ENCODE measurements at places on chromosomes 7 and 10. TPM values are rescaled to one million over a fixed set of nuclear protein-coding genes. Genes with fewer than 3 reads are reported as not detected.

DNA sequence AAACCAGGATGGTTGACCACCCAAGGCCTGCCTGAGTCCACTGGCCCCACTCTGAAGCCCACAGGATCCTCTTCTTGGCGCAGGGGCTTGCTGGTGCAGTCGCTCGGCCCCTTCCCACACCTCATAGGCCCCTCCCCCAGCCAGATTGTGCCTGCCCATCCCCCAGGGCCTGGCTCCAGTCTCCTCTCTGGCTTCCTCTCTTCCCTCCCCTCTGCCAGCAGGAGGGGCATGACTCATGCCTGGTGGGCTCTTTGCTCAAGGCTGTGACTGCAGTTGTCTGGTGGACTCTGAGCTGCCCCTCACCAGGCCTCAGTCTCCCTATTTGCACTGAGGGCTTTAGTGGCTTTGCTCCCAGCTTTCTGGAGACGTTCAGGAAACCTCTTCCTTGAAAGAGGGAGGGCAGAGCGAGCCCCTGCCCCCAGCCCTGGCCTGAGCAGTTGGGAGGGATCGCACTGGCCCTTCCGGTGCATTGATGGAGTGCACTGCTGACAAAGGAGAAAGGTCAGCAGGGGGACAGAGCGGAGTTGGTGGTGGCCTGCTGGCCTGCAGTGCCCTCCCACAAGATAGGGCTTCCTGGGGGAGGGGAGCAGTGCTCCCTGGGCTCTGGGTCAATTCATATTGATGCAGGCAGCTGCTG, 60.7 kb downstream of the ZMIZ1 start:
- H3K36me3 ChIP-seq: peaks cover 33% of the 10 kb centered on the region
- H3K4me3 ChIP-seq: no peak overlapping the region
- DNase-seq: peak; percentile 67
- peaks cover 87% of the 10 kb centered on the region for H3K4me1 ChIP-seq
- no peaks in the 10 kb centered on the region for H3K27me3 ChIP-seq
- H3K27ac ChIP-seq: peak overlapping the region; percentile 50

DNA sequence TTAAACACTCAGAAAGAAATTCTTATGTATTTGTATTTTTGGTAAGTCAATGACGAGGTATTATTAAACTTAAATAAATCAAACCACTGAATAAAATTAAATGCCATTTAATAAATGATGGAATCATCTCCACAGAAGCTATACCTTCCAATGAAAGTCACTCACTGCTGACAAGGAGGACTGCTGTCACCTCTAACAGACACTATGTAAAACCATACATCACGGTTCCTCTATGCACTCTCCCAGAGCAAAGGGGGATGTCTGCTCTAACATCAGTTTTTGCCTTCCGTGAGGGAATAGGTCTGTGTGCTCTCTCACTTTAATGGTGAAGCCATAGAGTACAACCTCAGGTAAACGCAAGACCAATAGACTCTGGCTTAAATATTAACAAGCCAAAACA, 99.7 kb upstream of the DDC start:
- no peaks in the 10 kb centered on the region for H3K27me3 ChIP-seq
- H3K27ac ChIP-seq: no peak overlapping the region
- no peak overlapping the region for H3K4me3 ChIP-seq
- H3K36me3 ChIP-seq: peaks cover 69% of the 10 kb centered on the region

DNA sequence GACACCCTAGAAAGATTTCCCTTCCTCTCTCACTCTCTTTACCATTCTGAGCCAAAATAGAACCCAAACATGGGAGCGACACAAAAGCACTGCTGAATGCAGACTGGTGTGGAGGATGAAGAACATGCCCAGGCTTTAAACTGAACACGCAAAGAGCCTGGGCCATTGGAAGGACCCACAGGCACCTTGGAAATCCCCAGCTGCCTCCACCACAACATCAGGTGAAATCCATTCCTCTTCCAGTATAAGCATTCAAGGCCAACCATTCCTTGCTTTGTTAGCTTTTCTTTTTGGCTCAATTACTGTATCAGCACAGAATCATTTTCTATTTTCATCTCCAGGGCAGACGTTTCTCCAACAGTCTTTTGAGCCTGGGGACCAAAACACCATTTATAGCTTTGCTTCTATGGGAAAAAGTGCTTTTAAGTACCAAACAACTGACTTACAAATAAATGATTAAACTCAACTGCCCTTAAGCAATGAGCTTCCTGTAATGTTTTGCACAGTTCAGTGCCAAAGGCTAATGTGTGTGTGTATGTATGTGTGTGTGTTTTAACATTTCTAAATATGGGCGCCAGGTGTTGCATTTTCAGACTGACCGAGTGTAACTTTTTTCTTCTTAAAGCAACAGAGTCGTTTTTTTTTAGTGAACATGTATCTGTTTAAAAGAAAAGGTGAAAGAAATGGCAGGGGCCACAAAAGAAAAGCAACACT, 16.2 kb upstream of the BLNK start:
- no peak overlapping the region for H3K4me3 ChIP-seq
- H3K36me3 ChIP-seq: no peaks in the 10 kb centered on the region

- H3K4me3 ChIP-seq: no peak overlapping the region
- no peaks in the 10 kb centered on the region for H3K36me3 ChIP-seq
- no peak for DNase-seq
- no peaks in the 10 kb centered on the region for H3K4me1 ChIP-seq
- H3K27me3 ChIP-seq: no peaks in the 10 kb centered on the region
Measured at GRCh38 chr10:34049887-34050286, 715.4 kb upstream of the NRP1 start.

Gene PANK1
- polyA plus RNA-seq: 3.9 TPM

DNA sequence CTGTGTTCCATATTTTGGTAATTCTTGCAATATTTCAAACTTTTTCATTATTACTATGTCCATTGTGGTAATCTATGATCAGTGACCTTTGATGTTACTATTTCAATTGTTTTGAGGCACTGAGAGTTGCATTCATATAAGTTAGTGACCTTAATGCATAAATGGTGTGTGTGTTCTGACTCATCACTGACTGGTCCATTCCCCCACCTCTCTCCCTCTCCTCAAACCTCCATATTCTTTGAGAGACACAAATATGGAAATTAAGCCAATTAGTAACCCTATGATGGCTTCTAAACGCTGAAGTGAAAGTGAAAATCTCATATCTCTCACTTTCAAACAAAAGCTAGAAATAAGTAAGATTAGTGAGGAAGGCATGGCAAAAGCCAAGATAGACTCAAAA, 739.6 kb downstream of the CCSER2 start:
- no peaks in the 10 kb centered on the region for H3K27me3 ChIP-seq
- DNase-seq: no peak
- H3K4me1 ChIP-seq: no peaks in the 10 kb centered on the region
- H3K36me3 ChIP-seq: no peaks in the 10 kb centered on the region
- no peak overlapping the region for H3K27ac ChIP-seq

DNA sequence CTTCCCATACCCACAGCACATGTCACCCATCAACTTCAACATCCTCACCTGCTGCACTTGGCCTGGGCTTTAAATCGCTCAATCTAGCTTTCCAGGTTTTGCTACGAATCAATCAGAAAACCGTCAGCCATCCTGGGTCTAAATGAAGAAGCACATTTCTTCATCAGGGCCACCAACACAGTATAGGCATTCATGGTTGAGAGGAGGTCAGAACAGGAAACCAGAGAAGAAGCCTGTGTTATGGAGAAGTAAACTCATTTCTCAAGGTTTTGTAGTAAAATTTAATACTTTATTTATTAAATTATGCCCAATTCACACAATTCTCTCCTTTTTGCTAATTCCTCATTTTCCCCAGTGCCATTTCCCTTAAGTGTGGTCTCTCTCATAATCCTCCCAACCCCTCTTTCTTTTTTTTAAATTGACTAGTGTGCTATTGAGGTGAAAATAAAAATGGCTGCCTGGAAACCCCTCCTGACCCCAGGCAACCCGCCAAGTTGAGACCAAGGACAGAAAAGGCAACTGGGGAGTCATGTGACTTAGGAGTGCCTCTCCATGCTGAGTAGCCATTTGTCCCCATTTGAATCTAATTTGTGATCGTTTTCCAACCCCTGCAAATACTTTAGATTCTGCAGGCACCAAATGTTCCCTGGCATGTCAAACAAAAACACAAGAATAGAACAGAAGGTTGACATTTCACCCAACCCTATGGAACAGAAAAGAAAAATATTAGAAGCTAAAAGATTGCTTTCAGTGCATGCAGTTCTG, 181.1 kb upstream of the NAMPT start:
- peaks cover 15% of the 10 kb centered on the region for H3K4me1 ChIP-seq
- no peaks in the 10 kb centered on the region for H3K27me3 ChIP-seq
- H3K27ac ChIP-seq: no peak overlapping the region
- no peak overlapping the region for H3K4me3 ChIP-seq

Gene INA
- polyA plus RNA-seq: not detected

DNA sequence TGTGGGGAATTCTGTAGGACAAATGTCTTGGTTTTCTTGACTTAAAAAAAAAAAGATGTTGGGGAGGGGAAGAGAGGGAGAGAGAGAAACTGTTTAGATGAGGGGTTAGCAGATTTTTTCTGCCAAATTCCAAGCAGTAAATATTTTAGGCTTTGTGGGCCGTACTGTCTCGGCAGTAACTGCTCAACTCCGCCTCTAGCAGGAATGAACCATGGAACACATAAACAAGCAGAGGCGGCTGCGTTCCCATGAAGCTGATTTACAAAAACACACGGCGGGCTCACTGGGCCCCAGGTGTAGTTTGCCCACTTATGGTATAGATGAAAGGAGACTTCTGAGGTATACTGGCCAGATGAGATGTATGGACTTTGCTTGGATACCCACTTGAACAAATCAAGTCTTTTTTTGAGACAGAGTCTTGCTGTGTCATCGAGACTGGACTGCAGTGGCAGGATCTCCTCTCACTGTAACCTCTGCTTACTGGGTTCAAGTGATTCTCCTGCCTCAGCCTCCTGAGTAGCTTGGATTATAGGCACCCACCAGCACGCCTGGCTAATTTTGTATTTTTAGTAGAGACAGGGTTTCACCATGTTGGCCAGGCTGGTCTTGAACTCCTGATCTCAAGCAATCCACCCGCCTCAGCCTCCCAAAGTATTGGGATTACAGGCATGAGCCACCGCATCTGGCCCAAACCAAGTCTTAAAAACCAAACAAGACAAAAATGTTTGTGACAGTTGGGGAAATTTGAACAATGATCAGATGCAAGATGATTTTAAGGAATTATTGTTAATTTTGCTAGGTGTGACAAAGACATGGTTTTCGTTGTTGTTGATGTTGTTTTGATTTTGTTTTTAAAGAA, 9.7 kb upstream of the ADAMTS14 start:
- no peaks in the 10 kb centered on the region for H3K27me3 ChIP-seq

- no peaks in the 10 kb centered on the region for H3K4me1 ChIP-seq
- peaks cover 15% of the 10 kb centered on the region for H3K27me3 ChIP-seq
- H3K4me3 ChIP-seq: no peak overlapping the region
- H3K27ac ChIP-seq: no peak overlapping the region
Measured at GRCh38 chr10:78375854-78376785, 342.5 kb downstream of the RPS24 start.

- H3K4me3 ChIP-seq: no peak overlapping the region
- no peaks in the 10 kb centered on the region for H3K27me3 ChIP-seq
- no peak overlapping the region for H3K27ac ChIP-seq
- H3K4me1 ChIP-seq: no peaks in the 10 kb centered on the region
Measured at GRCh38 chr7:125573126-125573525, 643.5 kb upstream of the POT1 start.

Gene DTX2
- polyA plus RNA-seq: 15.5 TPM

Gene SPDYE2B
- not detected for polyA plus RNA-seq

Gene PAOX
- 5.1 TPM for polyA plus RNA-seq

DNA sequence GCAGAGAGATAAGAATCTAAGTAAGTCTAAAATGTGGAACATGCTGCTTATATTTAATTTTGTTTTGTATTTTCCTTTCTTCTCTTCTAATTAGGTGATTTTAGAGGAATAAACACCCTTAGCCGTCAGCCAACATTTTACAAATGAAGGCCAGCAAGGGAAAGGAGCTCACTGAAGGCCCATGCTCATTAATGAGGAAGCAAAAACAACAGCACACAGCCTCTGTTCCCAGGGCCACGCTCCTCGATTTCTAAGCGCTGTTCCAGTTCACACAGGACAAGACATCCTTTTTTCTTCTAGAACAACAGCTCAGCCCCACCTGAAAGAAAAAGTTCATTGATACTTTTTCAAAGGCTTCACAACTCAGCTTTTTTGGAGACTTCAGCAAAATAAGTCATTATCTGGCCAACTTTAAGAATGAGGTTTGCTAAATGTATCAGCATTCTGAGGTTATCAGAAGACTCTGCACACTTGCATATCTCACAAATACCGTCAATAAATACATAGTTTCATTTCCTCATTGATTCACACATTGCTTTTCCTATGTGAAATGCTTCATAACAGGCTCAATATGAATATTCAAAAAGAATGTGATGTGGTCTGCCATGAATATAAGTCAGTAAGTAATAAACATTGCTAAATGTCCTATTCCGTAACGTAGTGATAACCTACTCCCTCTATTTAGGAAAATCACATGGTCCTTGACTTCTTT, 34.8 kb upstream of the SFMBT2 start:
- no peak overlapping the region for H3K4me3 ChIP-seq
- H3K27ac ChIP-seq: no peak overlapping the region
- peaks cover 15% of the 10 kb centered on the region for H3K27me3 ChIP-seq
- DNase-seq: no peak
